CD4-positive, alpha-beta T cell treated with Interferon gamma for 1 hour (primary cell): ENCODE measurements at places on chromosomes 12 and 14.
A peak's percentile ranks its signal among the peaks of the same experiment; 100 is the strongest.

GRCh38 chr12:14976658-14977057, 3.8 kb downstream of the PDE6H start:
- no peak for DNase-seq

DNA sequence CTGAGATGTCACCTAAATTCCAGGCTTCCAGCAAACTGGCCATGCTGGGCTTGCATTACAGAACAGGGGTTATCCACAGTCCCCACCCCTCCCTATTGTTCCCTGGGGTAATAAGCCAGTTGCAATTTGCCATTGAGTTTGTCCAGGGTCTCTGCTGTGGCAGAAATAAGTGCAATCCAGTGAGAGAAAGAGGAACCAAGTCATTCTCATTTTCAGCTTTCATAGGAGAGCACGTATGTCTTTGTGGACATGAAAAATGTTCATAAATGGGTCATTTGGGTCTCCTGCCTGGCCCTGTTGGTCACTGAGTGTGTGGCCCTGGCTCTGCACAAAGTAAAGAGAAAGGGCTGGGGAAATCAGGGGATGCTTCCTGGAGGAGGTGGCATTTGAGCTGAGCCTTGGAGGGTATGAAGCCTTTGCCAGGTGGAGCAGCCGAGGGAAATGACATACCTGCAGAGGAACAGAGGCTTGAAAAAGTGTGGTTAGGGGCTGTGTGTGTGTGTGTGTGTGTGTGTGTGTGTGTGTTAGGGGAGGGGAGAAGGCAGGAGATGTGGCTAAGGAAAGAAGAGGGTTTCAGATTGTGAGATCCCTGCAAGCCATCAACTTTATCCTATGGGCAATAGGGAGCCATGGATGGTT, 29.3 kb downstream of the CMKLR1 start:
- DNase-seq, result no peak

- no peak for DNase-seq
These were observed 609.3 kb downstream of the DIO2 start for GRCh38 chr14:79602045-79602444.

DNA sequence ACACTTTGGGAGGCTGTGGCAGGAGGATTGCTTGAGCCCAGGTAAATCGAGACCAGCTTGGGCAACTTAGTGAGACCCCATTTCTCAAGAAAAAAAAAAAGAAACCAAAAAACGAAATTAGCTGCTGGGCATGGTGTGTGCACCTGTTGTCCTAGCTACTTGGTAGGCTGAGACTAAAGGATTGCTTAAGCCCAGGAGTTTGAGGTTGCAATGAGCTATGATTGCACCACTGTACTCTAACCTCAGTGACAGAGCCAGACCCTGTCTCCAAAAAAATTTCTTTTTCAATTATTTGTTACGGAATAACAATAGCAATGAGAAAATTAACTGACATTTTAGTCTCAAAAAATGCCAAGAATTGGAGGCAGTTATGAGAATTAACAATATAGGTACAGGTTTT, 128.0 kb downstream of the CCDC91 start:
- DNase-seq, result no peak

GRCh38 chr12:10395390-10395998, 5.7 kb upstream of the KLRK1 start:
- no peak for DNase-seq

DNA sequence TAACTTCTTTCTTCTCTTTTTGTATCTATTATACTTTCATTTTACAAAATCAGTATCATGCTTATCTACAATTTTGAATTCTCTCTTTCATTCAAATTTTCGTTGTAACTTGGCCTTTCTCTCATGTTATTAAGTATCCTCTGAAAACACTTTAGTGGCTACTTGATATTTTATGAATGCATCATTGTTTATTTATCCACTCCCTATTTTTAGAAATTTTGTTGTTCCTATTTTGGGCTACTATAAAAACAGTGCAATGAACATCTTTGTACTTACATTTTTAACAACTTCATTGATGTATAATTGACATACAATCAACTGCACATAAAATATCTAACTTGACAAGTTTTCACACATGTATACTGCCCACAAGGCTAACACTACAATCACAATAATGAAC, 44.0 kb upstream of the AMIGO2 start:
- DNase-seq, result no peak

GRCh38 chr14:40841886-40842285, 764.8 kb upstream of the LRFN5 start:
- no peak for DNase-seq

DNA sequence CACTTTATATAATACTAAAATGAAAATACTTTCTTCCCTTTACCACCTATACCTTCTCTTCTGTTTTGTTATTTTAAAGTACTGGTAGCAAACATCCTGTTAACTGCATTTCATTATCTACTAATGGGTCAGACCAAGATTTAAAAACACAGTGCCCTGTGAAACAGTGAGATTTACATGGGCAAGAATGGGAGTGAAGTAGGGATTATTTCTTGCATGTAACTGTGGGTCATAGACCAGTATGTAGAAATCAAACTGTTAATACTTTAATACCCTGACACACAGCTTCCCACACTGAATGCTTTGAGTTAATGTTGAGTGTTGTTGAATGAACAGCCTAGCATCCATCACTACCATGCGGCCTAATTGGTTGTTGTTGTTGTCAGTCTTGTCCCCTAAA, 61.6 kb downstream of the PLEKHA5 start:
- DNase-seq, result no peak

- no peak for DNase-seq
These were observed 1.6 kb downstream of the ZFC3H1 start for GRCh38 chr12:71661977-71662530.

GRCh38 chr14:62943202-62943601, 102.1 kb downstream of the KCNH5 start:
- DNase-seq, result no peak

GRCh38 chr12:39230086-39230485, 212.8 kb downstream of the KIF21A start:
- no peak for DNase-seq

- no peak for DNase-seq
These were observed 8.9 kb downstream of the CDKN1B start for GRCh38 chr12:12725956-12726554.

GRCh38 chr12:95474660-95474958, 657 bp downstream of the METAP2 start:
- DNase-seq, result no peak

- peak; percentile 53 for DNase-seq
These were observed 2.1 kb upstream of the PTPN6 start for GRCh38 chr12:6948873-6949594.

DNA sequence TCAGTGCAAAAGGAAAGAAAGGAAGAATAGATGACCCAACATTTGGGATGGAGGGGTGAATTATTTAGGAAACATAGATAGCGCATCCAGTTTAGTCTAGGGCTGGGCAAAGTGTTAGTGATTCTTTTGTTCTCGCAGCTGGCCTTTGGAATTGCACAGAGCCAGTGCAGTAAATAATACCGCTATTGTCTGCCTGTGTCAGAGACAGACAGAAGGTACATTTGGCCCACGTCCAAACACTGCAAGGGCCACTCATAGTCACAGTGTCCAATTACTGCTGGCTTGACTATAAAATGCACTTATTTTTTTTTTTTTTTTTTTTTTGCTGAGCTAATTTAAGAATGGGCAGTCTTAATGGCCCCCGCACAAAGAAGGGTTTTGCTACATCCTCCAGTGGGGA, 638.6 kb downstream of the BCL11B start:
- DNase-seq, result no peak

DNA sequence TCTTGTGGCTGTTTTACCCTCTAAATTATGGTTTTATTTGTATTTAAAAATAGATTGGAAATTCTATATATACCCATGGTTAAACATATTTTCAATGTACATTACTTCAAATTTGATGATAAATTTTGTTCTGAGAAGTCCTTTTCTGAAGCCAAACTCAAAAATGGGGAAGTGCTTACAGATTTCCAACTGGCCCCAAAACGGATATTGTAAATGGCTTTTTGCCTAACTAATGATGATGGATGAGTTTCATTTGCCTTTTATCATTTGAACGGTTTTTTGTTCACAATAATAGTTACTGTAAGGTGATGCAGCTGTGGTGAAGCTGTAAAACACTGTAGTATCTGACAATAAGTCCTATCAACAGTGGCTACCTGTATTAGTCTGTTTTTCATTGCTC, 136.9 kb downstream of the FUT8 start:
- no peak for DNase-seq

DNA sequence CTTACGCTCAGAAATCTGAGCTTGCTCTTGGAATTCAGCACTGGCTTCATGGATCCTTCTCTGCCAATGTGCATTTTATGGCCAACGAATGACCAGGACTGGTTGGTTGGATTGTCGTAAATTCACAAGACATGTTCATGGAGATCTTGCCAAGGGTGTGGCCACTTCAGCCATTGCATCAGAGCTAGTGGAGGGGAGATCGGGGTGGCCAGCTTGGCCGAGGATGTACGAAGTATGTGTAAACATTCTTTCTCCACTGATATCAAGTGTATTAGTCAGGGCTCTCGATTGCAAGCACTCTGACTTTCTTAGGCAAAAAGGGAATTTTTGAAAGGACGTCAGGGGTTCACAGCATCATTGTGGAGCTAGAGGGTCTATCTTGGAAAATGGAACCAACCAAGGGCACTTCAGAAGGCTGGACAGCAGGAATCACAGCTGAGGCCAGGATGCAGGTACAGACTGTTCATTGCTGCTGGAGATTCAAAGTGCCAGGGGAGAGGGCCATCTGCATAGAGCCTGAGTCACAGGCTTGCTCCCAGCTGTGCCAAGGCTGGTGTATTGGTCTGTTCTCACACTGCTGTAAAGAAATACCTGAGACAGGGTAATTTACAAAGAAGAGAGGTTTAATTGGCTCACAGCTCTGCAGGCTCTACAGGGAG, 32.9 kb upstream of the ADGRD1 start:
- DNase-seq, result no peak

DNA sequence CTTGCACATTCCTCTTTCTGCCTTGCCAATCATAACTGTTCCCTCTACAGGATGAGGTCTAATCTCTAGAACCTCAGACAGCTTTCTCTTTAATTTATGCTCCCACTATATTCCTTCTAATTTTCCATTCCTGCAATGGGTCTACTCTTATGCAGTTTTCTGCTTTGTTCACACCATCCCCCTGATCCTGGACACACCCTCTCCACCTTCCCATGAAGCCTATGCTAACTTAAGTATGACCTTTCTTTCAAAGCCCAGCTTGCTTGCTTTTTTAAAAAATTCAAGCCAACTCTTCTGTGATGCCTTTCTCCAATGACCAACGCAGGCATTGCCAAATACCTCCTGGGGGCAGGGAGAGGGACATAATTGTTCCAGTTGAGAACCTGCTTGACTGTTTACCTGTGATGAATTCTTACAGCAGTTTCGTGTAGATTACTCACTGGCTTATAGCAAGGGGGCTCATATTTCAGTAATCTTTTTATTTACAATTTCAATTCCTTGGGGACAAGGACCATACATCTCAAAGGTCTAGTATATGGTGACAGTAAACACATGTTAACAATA, 7.8 kb downstream of the SLC38A1 start:
- DNase-seq, result no peak

GRCh38 chr14:101473795-101474562, 87.3 kb upstream of the DIO3 start:
- no peak for DNase-seq

DNA sequence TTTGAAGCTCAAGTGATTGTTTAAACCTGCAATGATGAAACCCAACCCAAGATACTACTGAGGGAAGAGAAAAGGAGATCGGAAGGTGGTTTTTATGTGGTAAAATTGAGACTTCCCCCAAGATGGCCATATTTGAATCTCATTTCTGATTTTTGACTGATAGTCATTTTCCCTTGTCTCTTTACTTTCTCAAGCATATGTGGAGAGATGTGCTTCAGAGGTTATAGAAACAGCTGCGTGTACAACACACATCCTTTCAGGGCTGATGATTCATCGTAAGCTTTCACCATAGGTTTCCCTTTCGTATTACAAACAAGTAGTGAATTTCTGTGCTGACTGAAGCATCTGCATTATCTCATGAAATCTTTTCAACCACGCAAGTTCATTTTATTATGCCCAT, 276.2 kb downstream of the EMP1 start:
- no peak for DNase-seq

- DNase-seq, result no peak
These were observed 24.8 kb upstream of the NUBPL start for GRCh38 chr14:31536201-31536960.

GRCh38 chr12:130423136-130423535, 85.4 kb downstream of the PIWIL1 start:
- DNase-seq, result no peak

- no peak for DNase-seq
These were observed 184.8 kb upstream of the PDE3A start for GRCh38 chr12:20183563-20183962.

DNA sequence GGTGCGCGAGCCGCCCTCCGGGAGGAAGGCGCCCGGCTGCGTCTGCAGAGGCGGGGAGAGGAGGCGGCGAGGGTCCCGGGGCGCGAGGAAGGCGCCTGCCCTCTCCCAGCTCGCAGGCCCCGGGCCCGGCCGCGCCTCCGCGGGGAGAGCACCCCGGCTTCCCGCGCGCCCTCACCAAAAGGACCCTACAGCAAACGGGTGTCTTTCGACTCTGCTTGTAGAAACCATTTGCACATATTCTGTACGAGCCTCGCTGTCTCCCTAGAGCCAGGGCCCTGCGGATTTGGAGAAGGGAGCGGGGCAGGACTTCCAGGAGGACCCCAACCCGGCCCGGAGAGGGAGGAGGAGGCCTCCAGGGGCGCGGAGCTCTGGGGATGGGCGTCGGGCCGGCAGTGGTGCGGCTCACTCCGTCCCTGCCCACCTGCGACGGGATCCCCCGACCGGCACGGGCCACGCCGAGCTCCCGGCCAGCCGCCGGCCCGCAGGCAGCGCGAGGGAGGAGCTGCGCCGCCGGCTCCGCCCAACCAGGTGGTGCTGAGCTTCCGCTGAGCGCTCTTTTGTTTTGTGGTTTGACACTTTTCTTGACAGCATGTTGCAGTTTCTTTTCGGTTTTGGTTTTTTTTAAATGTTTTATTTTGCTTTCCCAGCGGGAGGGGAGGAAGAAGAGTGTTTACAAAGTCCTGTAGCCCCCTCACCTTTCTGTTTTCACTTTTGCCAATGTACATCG, 103.3 kb upstream of the FKBP4 start:
- DNase-seq, result no peak

- DNase-seq, result no peak
These were observed 191.4 kb downstream of the KTN1 start for GRCh38 chr14:55771242-55771981.

GRCh38 chr14:88791629-88792472, 902 bp downstream of the EML5 start:
- DNase-seq, result no peak

GRCh38 chr12:67268335-67268895, 743 bp upstream of the CAND1 start:
- peak; percentile 93 for DNase-seq

GRCh38 chr12:93592641-93593406, 20.3 kb downstream of the SOCS2 start:
- DNase-seq, result no peak

- peak; percentile 24 for DNase-seq
These were observed 2.0 kb downstream of the BHLHE41 start for GRCh38 chr12:26122681-26123481.
